ENCODE measurements at places on chromosomes 12 and 14.

GRCh38 chr14:95884377-95884776 is 7.7 kb downstream of the TUNAR start:
- DNase-seq: no peak

DNA sequence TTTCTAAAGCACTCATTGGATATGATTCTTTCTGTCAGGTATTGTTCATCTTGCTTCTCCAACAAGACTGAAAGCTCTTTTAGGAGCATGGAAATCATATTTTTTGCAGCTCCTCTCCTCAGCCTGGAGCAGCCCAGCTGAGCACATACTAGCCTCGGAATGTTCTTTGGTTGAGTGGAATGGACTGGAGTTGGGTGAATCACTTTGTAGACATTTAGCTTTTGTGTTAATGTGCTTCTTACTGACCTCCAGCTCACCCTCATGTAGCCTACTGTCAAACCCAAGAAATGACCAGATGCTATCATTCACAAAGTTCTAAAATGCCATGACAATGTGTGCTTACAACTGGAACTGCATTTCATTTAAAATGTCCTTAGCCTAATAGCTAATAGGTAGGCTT is 161.1 kb downstream of the NUAK1 start:
- DNase-seq: no peak

DNA sequence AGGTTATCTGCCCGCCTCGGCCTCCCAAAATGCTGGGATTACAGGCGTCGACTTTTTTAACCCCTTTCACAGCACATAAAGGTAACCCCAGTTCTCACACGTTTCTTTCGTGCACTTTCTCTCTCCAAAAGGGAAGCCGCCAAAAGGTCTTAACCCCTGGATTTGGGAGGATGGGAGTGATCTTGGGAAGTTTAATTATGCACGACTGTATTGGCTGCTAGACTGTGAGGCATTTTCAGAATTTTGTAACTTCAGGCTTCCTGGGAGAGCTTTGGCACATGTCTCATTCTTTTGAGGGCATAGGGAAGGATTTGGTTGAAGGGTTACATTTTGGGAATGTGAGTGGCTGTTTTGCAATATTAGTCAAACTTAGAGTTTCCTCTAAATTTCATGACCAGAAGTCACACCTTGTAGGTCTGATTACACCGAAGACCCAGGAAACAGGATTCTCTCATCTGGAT is 1.4 kb upstream of the SMARCC2 start:
- DNase-seq: no peak

- no peak for DNase-seq
Measured at GRCh38 chr12:6297170-6297569, 13.3 kb upstream of the PLEKHG6 start.
